ENCODE measurements at places on chromosomes 16 and 17.
A peak's percentile ranks its signal among the peaks of the same experiment; 100 is the strongest.

GRCh38 chr17:76473541-76473985 lies 6.2 kb downstream of the AANAT start:
- DNase-seq = no peak

DNA sequence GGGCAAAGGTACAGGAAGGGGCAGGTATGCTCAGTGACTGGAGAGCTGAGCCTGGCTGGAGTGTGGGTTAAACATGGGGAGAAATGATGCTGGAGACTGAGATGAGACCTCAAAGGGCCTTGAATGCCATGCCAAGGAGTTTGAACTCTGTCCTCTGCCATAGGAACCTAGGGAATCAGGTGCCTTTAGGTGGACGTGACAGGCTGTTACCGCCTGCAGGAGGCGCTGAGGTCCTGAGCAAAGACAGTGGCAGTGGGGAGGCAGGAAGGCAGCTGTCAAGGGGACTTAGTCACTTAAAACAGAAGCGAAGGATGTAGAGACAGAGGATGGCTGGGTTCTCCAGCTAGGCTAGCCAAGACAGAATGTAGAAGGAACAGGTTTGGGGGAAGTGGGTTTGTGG lies 9.1 kb downstream of the PSMB3 start:
- DNase-seq = no peak

GRCh38 chr17:77111934-77112296 lies 28.9 kb upstream of the SEC14L1 start:
- no peak for DNase-seq

GRCh38 chr17:6940186-6940649 lies 55.6 kb upstream of the ALOX12 start:
- peak; percentile 19 for DNase-seq

Data from putamen (tissue), 1 donor.